DMS53 (cell line): ENCODE measurements at places on chromosomes 3 and 15.

- DNase-seq, result no peak
Measured at GRCh38 chr15:97712530-97712929, 248.0 kb upstream of the ARRDC4 start.

- DNase-seq, result peak; percentile 34
Measured at GRCh38 chr3:113212150-113212843, 940 bp downstream of the BOC start.

GRCh38 chr3:16028604-16029003, 145.9 kb upstream of the GALNT15 start:
- DNase-seq, result no peak

GRCh38 chr3:128236657-128237056, 83.4 kb downstream of the EEFSEC start:
- DNase-seq, result no peak

GRCh38 chr3:171565481-171566058, 105.4 kb upstream of the TNIK start:
- DNase-seq, result peak; percentile 41

GRCh38 chr15:29142129-29142747, 127.4 kb downstream of the NSMCE3 start:
- DNase-seq, result no peak
